ENCODE measurements at places on chromosomes 16 and 17. TPM values are rescaled to one million over a fixed set of nuclear protein-coding genes. Genes with fewer than 3 reads are reported as not detected.

The TMEM88 gene
- 18.3 TPM for polyA plus RNA-seq

The CEP95 gene
- polyA plus RNA-seq: 194 TPM

The KRT36 gene
- not detected for polyA plus RNA-seq

The LGALS9C gene
- polyA plus RNA-seq: not detected

The CTRB1 gene
- polyA plus RNA-seq: 0.18 TPM

The UMOD gene
- polyA plus RNA-seq: 163 TPM

The USP32 gene
- 49.9 TPM for polyA plus RNA-seq

The CDH15 gene
- polyA plus RNA-seq: 2.7 TPM

The C16orf95 gene
- 5.6 TPM for polyA plus RNA-seq

The LGALS9B gene
- not detected for polyA plus RNA-seq

The SYNGR3 gene
- 1.5 TPM for polyA plus RNA-seq

The KCNAB3 gene
- polyA plus RNA-seq: 12.3 TPM

The KRTAP9-8 gene
- not detected for polyA plus RNA-seq

The RNF112 gene
- polyA plus RNA-seq: 1.3 TPM

The CD300E gene
- polyA plus RNA-seq: 0.10 TPM
